ENCODE measurements at places on chromosomes 1 and 21.

DNA sequence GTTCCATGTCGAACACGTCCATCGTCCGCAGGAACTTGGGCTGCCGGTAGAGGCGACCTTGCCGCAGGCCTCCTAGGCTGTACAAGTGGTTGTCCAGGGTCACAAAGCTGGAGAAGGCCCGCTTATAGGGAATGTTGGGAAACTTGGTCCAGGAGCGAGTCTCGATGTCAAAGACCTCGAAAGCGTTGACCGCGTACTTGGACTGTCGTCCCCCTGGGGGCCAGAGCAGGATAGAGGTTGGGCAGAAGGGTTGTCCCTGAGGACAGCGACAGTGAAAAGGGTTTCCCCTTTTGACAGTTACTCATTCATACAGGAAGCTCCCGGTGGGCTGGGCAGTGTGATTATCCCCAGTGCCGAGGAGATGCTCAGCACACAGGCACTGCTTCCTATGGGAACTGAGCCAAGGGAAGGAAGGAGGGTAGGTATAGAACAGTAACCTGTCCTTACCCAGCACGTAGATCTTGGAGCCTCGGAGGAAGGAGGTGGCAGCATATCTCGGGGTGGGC is 17.5 kb downstream of the KLHDC8A start:
- DNase-seq, result no peak

DNA sequence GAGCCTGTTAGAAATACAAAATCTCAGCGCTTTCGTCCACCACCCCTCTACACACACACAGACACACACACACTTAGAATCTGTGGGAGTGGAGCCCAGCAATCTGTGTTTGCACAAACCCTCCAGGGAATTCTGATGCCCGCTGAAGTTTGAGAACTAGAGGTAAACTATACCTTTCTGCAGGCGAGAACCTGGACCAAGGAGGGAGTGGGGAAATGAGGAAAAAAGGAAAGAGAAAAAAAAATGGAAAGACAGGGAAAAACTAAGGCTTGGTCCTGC is 468 bp upstream of the NIBAN1 start:
- DNase-seq, result no peak

DNA sequence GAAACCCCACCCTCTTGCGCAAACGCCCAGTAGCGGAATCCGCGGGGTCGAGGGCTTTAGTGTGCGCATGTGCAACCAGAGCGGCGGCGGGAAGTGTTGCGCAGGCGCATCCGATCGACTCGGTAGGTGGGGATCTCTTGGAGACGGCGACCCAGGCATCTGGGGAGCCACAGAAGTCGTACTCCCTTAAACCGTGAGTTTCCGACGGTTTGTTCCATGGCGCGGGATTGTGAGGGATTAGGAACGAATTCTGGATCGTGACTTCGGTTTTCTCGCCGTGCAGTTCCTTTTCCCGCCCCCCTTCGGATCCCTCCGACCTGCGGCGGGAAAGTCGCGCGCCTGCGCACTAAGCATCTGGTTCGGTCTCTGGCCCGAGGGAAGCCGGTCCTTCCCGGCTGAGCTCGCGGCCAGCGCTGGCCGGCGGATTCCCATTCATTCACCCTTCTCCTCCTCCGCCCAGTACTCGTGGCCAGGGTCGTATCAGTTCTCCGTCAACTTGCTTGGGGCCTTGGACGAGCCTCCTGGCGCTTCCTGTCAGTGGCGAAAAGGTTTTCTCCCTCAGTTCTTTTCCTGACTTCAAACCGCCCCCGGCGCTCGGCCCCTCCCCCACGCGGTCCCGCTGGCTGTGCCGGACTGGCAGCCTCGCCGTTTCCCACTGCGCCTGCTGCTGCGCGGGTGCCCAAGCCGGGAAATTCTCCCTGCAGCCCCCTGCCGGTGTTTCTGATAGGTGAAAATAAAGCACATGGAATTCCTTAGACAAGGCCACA is at the start of gene CDC7:
TSS of gene CDC7 (plus strand) at position 96 of the 767 bp plus-strand sequence. CDS start 866 bp downstream, outside the sequence.
- peak; percentile 90 for DNase-seq

- DNase-seq, result no peak
These were observed 43.7 kb downstream of the ST7L start for GRCh38 chr1:112575154-112575804.

DNA sequence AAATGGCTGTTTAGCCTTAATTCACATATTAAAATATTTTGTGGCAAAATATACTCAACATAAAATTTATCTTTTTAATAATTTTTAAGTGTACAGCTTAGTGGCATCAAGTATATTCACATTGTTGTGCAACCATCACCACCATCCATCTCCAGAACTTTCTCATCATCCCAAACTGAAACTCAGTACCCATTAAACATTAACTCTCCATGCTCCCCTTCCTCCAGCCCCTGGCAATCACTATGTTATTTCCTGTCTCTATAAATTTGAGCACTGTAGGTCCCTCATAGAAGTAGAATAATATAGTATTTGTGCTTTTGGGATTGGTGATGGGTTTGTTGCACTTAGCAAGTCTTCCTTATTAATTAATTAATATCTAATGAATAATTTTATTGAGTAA is 29.4 kb downstream of the CCN1 start:
- no peak for DNase-seq

- no peak for DNase-seq
These were observed 397.8 kb upstream of the VAMP3 start for GRCh38 chr1:7373251-7373650.

DNA sequence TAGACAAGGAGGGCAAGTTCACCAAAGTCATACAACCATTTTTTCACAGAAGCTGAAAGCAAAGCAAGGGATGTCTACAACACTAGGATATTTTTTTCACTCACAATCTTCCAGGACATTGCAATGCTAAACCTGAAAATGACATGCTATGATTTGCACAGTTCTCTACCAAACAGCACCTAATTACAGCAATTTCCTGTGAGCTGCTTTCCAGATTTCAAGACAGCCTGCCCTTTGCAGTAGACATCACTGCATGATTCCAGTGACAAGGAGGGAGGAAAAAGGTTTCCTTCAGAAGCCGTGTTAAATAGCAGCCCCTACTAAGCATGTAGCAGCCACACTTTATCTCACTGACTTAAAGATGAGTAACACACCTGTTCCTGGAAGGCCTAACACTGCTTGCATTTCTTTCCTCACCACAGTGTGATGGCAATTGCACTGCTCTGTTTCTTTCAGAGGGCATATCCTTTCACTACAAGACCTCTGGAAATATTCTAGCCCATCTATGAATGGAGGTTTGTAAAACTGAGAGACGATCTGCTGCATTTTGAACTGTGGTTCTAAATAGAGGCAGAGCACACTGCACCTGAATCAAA is 97.1 kb downstream of the DUSP10 start:
- no peak for DNase-seq

DNA sequence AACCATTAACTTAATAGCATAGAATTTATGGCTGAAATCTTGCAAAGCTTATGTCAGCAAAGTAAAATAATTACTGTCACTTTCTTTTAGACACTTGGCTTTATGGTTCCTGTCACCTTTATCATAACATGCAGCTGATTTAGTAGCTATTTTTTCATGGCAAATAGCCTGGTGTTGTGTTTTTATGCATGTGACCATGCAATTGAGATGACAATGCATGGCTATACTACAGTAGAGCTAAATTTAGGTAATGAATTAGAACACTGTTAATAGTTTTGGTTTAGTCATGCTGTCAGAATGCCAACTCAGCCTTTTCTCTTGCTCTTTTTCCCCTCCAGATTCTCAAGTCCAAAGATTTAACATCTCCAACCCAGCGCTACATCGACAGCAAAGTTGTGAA is 88.6 kb downstream of the TGFB2 start:
- no peak for DNase-seq

- DNase-seq, result no peak
These were observed 122.8 kb upstream of the IVNS1ABP start for GRCh38 chr1:185439727-185440415.

DNA sequence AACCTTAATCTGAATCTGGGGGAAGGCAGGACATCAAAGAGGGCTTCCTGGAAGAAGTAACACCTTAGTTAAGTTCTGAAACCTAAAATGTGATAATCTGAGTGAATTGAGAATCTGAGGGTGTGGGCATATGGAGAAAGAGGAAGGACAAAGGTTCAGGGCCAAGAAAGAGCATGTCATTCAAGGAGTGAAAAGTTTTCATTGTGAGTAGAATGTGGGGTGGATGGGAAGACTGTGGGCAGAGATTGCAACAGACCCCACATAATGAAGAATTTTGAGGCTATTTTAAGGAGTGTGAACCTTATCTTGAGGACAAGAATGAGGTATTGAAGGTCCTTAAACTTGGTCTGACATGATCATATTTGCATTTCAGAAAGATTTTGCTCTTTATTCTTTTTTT is 227.2 kb downstream of the PTGER3 start:
- DNase-seq, result no peak

GRCh38 chr1:235486321-235486720 is 17.9 kb downstream of the B3GALNT2 start:
- DNase-seq, result no peak

DNA sequence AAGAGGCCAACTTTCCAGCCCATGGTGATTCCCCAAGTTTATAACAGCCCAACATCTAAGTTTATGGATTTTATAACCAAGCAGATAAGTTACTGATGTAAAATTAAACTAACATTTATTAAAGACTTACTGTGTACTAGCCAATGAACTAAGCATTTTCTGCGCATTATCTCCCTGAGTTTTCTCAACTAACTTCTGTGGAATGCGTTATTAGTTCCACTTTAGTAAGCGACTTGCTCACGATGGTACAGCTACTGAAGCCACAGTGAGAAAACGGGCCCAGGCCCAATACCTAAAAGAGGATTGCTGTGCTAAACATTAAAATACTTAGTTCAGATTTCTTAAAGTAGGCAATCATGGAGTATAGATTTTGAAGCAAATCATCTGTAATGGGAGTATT is 61.0 kb downstream of the ZBTB18 start:
- DNase-seq, result no peak

DNA sequence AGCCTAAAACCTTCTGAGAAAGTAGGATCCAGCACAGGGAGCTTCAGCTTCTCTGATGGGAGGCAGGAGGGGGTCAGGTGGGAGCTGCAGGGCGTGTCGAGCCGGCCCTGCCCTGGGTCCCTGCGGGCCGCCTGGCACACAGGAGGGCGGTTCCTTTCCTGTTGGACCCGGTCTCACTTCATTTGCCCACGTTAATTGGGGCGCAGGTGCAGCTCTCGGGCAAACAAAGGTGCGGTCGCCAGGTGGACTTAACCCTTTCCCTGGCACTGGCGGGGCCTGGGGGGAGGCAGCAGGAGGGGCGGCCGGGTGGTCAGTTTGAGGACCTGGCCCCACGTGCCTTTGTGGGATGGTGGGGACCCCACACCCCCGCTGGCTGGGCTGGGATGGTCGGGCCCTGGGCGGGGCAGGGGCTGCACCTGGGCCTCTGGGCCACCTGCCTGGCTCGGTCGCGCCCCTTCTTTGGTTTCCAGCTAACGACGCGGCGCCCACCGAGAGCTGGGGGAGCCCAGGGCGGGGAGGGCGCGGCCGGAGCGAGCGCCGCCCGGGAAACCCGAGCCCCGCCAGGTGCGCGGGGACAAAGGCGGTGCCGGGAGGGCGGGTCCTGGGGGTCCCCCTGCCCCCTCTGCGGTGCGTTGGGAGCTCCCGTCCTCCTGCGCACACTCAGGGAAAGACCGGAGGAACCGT is 20.8 kb upstream of the C1orf159 start:
- DNase-seq, result no peak

DNA sequence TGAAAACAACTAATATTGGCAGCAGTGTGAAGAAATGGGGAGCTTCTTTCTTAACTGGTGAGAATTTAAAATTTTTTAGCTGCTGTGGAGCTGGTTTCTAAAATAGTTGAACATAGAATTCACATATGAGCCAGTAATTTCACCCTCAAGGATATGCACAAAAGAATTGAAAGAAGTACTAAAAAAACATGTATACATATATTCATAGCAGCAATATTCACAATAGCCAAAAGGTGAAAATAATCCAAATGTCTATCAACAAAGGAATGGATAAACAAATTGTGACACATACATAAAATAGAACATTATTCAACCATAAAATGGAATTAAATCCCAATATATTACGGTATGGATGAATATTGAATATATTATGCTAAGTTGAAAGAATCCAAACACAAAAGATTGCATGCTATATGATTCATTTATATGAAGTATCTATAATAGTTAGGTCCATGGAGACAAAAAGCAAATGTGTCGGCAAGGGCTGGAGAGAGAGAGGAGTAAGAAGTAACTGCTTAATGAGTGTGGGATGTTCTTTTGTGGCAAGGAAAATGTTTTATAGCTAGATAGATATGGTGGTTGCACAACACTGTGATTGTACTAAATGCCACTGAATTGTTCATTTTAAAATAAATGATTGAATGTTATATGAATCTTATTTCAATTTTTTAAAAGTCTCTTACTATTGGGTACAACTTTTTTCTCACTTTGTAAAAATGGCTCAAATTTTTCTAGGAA is 14.8 kb upstream of the COL11A1 start:
- DNase-seq, result no peak

DNA sequence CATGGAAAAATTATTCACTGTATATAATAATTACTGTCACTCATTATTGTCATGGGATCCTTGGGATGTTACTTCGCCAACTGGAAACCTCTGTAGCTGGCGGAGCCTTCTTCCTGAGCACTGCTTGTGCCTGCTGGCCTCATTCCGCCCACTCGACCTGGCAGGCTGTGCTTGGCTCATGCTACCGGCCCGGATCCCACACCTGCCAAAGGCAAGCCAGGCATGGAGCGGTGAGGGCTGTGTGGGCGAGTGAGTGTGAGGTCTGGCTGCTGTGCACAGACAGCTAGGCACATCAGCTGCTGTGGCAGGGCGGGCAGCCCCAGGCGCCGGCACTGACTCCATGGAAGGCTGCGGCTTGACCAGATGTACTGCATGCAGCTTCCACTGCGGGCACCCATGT is 78.4 kb downstream of the DISP1 start:
- no peak for DNase-seq

DNA sequence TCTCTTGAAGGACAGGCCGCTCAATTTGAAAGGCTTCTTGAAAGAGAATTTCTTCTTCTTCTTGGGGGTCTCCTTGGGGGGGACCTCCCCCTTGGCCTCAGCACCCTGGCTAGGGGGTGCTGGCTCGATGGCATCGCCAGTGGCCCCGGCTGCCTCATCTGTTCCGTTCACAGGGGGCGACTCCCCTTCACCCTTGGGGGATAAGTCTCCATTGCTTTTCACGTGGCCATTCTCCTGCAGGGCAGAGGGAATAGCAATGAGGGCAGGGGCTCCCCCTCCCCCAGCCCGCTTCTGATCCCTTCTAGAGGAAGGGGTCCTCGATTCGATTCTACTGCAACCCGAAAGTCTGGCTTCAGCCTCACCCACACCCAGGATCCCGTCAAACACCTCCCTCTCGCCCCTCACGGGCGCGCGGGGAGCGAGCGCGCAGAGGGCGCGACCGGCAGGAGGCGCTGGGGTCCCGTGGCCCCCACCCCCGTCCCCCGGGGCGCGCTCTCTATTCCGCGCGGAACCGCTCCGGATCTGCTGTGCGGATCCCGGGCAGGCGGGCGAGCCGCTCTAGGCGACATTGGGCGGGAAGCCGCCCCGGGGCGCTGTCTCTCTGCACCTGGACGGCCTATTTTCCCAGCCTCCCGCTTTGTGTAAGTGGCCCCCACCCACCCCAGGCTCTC is 1.0 kb downstream of the MARCKSL1 start:
- no peak for DNase-seq

DNA sequence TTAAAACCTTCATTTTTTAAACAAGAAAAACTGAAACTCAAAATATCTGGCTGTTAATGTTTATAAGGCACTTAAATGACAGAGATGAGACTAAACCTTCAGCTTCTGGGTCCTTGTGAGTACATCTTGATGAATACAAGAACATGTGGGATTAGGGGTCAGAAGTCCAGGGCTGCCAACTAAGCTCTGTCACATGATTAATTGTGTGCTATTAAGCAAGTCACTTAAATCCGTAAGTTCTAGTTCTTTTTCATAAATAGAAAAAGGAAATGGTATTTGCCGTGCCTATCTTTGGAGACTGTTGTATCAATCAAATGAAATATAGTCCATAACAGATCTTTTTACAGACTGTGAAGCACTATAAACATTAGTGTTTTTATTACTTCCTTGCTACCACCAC is 43.2 kb upstream of the KCTD3 start:
- no peak for DNase-seq
